ENCODE measurements at places on chromosomes 13 and 19. TPM values are rescaled to one million over a fixed set of nuclear protein-coding genes. Genes with fewer than 3 reads are reported as not detected.

DNA sequence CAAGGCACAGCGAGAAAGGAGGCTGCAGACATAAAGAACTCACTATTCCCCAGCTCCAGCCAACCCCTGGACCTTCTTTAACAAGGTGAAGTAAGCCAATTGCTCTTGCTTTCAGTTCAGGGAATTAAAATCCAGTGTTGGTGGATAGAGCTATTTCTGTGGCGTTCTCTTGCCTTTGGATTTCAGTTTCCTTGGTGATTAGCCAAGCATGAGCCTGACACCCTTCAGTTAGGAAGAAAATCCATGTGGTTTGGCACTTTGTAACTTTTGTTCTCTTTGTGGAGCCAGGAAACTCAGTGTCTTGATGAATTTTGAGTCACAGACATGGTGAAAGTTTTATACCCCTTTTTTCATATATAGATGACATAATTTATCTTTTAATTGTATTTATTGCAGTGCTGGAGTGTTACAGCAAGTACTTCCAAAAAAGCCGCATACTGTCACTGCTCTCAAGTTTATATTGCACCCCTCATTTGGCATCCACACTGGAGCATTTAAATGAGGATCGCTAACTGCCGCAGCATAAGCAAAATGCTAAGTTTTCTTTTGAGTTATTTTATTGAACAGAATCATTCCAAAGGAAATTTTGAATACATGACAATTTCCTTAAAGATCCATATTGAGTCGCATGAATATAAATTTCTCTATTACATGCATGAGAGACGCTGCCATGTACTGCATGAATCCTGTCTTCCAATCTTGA, 406.8 kb downstream of the MYO16 start:
- no peak for DNase-seq

- no peak for DNase-seq
Measured at GRCh38 chr13:111620586-111620985, 300.1 kb downstream of the TEX29 start.

GRCh38 chr13:40556453-40556852, 110.0 kb downstream of the FOXO1 start:
- DNase-seq, result no peak

GRCh38 chr19:49157445-49158224, at the start of gene TRPM4:
Gene TRPM4, plus strand, starts transcription at chr19:49157792. Its CDS starts 75 bp downstream, at chr19:49157867.
- peak; percentile 61 for DNase-seq

GRCh38 chr13:77543711-77544110, 8.2 kb downstream of the SCEL start:
- DNase-seq, result no peak

- no peak for DNase-seq
Measured at GRCh38 chr19:18223860-18224524, 2.2 kb downstream of the PDE4C start.

DNA sequence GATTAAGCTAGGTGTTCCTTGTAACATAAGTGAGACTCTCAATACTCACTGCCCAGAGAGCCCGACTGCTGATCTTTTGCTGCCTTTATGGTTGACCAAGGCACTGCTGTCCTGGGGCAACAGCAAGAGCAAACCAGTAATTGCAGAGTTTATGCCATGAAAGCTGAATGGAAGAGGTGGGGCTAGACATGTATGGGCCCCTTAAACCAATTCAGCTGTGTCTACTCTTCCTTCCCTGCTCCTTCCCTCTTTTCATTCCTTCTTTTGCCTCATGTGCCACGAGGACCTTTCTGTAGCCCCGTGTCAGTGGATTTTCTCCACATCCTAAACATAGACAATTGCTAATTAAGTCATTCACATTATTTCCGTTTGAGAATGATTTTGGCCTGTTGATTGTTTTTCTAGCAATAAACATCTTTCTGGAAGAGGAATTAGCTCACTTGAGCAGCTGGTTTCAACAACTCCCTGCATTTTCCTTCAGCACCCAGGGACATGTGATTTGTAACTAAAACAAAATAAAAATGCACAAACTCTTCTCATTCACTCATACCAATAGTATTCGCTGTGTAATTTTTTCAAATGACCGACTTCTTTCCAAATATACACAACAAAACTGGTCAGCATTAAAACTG, 40.5 kb downstream of the RAP2A start:
- peak; percentile 30 for DNase-seq

DNA sequence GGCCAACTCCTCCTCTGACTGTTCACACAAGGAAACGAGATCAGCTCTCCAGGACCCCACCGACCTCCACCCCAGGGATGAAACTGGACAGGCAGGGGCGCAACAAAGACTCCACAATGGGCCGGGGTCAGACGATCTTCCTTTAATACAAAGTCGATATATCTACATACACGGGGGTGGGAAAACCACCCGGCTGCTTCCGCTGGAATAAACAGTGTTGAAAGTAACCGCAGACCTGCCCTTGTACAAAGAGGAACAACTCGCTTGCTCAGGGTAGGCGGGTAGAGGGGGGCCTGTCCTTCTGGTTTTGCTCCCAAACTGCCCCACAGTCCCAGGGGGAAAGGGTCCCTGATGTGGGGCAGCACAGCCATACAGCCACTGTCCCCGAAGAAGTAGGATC, 135.2 kb downstream of the PTPRS start:
- DNase-seq, result no peak

DNA sequence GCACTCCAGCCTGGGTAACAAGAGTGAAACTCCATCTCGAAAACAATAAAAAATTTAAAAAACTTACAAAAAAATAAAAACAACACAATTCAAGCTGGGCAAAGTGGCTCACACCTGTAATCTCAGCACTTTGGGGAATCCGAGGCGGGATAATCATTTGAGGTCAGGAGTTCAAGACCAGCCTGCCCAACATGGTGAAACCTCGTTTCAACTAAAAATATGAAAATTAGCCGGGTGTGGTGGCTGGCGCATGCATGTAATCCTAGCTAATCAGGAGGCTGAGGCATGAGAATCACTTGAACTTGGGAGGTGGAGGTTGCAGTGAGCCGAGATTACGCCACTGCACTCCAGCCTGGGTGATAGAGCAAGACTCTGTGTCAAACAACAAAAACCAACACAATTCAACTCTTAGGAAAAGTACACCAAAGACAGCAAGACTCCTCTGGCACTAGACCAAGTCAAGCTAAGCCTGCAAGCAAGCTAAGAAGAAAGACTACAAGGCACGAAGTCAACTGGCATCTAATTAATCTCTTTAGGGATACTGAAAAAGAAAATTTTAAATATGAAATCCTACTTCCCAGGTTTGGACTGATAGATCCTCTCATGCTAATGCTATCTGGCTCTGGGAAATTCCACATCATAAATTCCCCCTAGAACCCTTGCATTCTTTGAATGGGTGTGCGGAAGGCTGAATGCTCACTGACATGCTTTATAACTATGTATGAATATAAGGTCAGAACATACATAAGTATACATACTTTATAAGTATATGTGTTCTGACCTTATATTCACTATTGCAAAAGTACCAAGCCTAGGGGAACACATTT, 7.9 kb downstream of the PBX4 start:
- DNase-seq, result peak; percentile 18

- DNase-seq, result peak; percentile 5
Measured at GRCh38 chr13:27868641-27869435, 51.0 kb upstream of the PDX1 start.

Gene LAIR1
- polyA plus RNA-seq, result not detected

Gene ZNF468
- polyA plus RNA-seq, result 3.7 TPM

Gene CGB2
- not detected for polyA plus RNA-seq
